ENCODE measurements at places on chromosomes 2 and 18. TPM values are rescaled to one million over a fixed set of nuclear protein-coding genes. Genes with fewer than 3 reads are reported as not detected.

GRCh38 chr2:212531499-212531898 is 7.1 kb downstream of the ERBB4 start:
- DNase-seq: no peak

DNA sequence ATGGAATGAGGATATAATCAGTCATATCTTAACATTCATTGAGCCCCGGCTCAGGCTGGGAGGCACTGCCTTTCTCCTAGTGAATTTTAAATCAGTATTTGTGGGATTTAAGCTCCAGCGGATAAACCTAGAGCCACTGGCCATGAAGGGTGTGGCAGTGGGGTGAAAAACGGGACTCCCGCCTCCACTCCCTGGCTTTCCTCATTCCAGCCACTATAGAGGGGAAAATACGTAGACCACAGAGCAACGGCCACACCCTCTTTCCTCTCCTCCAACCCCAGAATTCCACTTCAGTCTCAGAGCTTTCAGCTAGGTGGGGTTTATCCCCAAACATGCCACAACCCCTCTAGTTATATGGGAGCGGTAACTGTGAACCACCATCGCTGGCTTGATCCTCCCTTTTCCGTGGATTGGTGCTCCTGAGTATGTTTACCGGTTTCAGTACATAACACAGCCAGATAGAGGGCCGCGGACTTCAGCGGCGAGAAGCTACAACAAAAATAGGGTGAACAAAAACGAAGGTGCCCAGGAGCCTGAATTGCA is 70.6 kb upstream of the ITGB6 start:
- no peak for DNase-seq

DNA sequence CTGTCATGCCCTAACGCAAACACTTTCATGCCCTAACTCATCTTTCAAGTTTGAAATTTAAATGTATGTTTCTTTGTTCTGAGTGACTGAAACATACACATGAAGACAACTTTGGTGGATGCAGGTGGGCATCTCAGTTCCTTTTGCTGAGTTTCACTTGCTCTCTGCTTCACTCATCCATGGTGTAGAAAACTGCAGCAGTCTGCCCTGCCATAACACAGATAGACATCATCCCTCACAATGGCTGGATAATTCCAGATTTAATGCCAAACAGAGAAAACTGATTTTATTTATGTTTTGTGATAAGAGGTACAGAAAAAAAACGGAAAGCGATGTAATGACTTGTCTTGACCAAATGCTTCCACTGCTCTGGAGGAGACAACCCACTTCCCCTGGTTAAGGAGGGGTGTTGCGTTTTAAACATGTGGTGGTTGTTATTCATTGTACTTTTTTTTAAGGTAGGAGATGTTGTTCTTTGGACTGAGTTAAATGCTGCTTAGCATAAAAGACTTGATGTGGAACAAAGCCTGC is 70.4 kb downstream of the RHBDD1 start:
- DNase-seq: no peak

GRCh38 chr2:145374165-145374564 is 854.2 kb upstream of the ZEB2 start:
- no peak for DNase-seq

DNA sequence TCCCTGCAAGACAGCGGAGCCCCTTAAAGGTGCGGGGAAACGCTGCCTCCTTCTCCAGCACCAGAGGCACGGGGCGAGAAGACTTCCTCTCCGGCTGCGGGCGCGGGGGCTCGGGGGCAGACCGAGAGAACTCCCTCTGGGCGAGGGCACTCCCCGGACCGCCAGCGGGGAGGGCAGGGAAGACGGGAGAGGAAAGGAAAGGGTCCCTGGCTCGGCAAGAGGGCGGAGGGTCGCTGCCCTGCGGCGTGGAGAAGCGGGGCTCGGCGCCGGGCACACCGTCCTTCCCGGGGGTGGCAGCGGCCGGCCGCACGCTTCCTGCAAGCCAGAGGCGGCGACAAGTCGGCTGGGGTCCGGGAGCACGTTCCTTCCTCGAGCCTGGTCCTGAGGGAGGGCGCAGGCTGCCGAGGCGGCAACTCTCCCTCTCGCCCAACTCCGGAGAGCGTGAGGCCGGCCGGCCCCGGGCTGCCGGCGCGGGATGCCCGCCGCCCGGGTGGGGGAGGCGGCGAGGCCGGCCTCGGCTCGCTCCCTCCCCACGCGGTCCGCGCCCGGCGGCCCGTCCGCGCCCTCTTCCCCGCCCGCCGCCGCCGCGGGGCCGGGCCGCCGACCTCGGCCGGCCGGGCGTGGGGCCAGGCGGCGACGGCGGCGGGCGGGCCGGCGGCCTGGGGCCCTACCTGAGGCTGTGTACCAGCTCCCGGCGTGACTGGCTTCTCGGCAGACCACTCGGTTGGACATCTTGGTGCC is 1.1 kb downstream of the MEMO1 start:
- DNase-seq: no peak

GRCh38 chr2:3427272-3427671 is 47.8 kb downstream of the TRAPPC12 start:
- DNase-seq: no peak

GRCh38 chr2:27092696-27093429 is 6.3 kb downstream of the KHK start:
- DNase-seq: no peak

- no peak for DNase-seq
These were observed 77.7 kb upstream of the PELI1 start for GRCh38 chr2:64221935-64222334.

GRCh38 chr18:59690996-59691395 is 6.2 kb downstream of the CCBE1 start:
- DNase-seq: no peak

GRCh38 chr18:8962855-8963635 is 139.5 kb upstream of the NDUFV2 start:
- no peak for DNase-seq

GRCh38 chr2:16058256-16058655 is 117.9 kb downstream of the MYCN start:
- no peak for DNase-seq

DNA sequence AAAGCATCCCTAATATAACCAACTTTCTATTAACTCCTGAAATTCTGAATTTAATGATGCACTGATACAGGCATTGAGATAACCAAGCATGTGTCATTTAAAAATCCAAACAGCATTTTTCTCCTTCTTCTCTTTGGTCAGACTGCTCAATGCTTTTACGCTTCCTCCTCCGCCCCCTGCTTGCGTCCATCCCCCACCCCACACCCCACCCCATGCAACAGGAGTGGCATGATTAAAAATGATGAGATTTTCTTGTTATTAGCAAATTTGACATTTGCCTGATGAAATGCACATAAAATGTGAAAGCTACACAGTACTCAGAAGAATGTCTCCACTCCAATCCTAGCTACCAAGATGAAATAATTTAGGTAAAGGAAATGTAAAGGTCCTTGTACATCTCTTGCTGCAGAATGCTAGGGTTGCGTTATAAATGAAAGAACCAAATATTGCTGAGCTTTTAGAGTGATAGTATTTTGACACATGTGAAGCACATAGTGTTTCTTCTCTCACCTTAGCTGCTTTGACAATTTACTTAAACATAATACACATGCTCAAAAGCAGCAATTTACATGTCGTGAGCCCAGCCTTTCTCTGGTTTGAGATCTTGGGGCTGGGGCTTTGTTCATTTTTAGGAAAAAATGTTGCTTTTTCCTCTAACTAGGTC is 263.8 kb downstream of the MEIS1 start:
- no peak for DNase-seq

- DNase-seq: no peak
These were observed 47.0 kb downstream of the BMPR2 start for GRCh38 chr2:202423139-202423538.

Gene TMEM37
- 4.9 TPM for total RNA-seq

Gene GREB1L
- 20.0 TPM for total RNA-seq

Gene SERPINB8
- 28.4 TPM for total RNA-seq

Gene PLEKHB2
- 42.0 TPM for total RNA-seq

Gene SLC9A4
- 1.4 TPM for total RNA-seq

Gene TNFAIP6
- total RNA-seq: 6.9 TPM

Gene MSTN
- total RNA-seq: 1.3 TPM

Gene CD226
- 3.7 TPM for total RNA-seq

Gene NCKAP5
- 1.9 TPM for total RNA-seq

All from thoracic aorta (tissue), 2 donors.